Upper lobe of right lung (tissue), 1 donor: ENCODE measurements at places on chromosomes 16 and 17.

DNA sequence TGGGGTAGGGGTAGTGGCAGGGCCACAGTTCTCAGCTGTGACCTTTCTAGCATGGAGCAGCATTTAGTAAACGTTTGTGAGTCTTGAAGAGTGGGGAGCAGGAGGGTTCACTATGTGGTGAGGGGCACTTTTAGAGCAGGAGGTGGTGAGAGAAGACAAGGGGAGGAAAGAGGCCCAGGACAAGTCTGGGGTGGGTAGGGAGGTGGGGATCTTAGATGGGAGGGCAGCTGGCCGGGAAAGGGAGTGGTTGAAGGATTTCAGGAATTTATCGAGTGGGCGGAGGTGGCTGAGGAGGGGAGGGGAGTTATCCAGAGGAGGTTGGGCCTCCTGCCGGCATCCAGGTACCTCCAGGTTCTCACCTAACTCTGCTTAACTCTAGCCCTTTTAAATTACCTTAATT is 1.9 kb downstream of the CLEC16A start:
- DNase-seq: peak; percentile 77
- peak overlapping the region; percentile 83 for H3K4me3 ChIP-seq
- H3K36me3 ChIP-seq: no peaks in the 10 kb centered on the region
- peak overlapping the region; percentile 62 for H3K27ac ChIP-seq

DNA sequence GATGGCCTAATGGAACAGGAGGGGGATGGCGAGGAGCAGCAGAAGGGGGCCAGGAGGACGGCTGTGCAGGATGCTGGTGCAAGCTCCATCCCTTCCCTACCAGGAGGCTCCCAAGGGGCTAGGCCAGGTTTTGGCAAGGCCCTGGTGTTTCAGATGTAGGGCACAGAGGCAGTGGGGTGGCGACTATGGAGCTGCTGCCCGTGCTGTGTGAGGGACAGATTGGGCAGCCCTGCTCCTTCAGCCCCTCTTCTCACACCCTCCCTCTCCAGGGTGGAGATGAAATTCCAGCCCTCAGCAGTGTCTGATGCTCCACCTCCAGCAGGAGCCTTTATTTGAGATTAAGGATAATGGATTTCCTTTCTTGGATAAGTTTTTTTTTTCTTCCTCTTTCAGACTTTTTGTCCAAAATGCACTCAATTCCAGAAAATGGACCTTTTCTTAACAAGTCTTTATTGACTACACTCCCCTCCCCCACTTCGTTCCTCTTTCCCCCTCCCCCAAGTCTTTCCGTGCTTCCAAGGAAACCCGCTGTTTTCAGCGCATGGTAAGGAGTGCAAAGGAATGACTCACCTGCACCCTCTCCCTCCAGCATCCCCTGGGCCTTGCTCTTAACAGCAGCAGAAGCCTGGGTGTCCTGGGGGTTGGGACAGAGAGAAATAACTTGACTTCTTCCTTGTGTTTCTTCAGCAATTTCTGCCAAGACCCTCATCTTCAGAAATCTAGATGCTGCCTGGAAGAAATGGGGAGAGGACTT is 95.2 kb downstream of the CCDC182 start:
- no peak overlapping the region for H3K4me3 ChIP-seq
- no peaks in the 10 kb centered on the region for H3K27me3 ChIP-seq
- no peak for DNase-seq
- H3K27ac ChIP-seq: no peak overlapping the region
- H3K36me3 ChIP-seq: no peaks in the 10 kb centered on the region

GRCh38 chr17:79937391-79938335 is 98.0 kb downstream of the TBC1D16 start:
- H3K36me3 ChIP-seq: no peaks in the 10 kb centered on the region
- H3K4me1 ChIP-seq: peaks cover 5% of the 10 kb centered on the region
- no peak for DNase-seq
- H3K27ac ChIP-seq: no peak overlapping the region
- H3K27me3 ChIP-seq: no peaks in the 10 kb centered on the region

- no peak overlapping the region for H3K4me3 ChIP-seq
- no peaks in the 10 kb centered on the region for H3K4me1 ChIP-seq
- no peaks in the 10 kb centered on the region for H3K27me3 ChIP-seq
- no peak overlapping the region for H3K27ac ChIP-seq
- no peak for DNase-seq
Observed at GRCh38 chr16:22272870-22273650, 24.1 kb upstream of the POLR3E start.

DNA sequence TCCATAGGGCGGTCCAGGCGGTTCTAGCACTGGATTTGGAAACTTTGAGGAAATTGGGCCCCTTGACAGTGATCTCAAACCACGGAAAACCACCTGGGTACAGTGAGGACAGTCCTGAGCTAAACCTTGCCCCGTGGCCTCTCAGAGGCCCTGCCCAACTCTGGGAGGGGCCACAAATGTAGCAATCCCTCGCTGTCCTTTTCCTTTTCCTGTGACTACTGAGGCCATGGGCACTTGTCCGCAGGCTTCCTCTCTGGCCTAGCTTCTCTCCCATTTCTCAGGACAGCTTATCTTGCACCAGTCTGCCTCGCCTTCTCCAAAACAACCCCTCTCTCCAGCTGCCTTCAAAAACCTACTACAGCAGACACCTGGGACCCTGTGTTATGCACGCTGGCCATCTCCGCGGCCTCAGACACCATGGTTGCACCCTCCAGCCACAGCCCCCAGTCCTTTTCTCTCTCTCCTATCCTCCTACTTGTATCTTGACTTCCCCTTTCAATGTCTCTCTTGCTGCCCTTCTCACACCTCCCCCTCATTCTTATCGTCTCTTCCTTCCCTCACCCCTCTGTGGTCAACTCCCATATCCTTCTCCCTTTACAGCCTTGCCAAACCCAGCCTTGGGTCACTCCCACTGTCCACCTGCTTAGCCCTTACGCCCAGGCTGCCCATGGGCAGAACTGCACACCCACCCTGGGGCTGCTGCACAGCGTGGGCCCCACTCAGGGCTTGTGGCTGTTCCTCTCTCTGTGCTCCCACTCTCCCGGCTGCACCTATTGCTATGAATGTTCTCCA is 7.6 kb downstream of the SCPEP1 start:
- peaks cover 39% of the 10 kb centered on the region for H3K36me3 ChIP-seq
- DNase-seq: peak; percentile 73
- no peaks in the 10 kb centered on the region for H3K27me3 ChIP-seq
- H3K4me1 ChIP-seq: no peaks in the 10 kb centered on the region
- peak overlapping the region; percentile 17 for H3K27ac ChIP-seq

DNA sequence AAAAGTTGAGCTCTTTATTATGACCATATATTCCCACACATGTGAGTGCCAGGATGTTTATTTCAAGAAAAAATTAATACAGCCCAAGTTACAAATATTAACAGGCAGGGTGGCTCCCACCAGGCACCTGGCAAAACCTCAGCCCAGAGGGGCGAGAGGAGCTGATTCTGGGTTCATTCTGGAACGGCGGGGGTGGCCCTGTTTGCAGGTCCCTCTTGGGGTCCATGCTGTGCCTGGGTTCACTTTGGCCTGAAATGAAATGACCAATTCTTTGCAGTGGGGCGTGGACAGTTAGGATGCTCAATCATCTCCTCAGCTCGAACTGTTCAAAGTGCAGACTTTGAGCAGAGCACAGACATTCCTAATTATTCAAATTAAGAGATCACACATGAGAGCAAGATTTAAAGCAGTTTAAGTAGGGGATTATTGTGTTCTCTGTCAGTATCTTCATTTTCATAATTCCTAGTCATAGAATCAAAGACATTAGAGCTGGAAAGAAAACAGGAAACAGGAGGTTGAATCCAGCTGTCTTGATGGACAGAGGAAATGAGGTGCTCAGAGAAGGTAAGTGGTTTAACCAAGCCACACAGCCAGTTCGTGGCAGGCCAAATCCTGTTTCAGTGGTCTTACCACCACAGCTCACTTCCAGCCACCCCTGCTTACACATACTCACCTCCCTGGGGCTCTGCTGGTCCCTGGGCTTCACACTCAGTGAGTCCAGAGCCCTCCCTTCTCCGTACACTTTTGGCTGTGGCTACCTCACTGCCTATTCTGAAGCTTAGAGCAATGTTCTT is 363.9 kb upstream of the TNRC6C start:
- no peaks in the 10 kb centered on the region for H3K27me3 ChIP-seq
- H3K4me3 ChIP-seq: no peak overlapping the region
- no peaks in the 10 kb centered on the region for H3K36me3 ChIP-seq
- no peaks in the 10 kb centered on the region for H3K4me1 ChIP-seq
- no peak overlapping the region for H3K27ac ChIP-seq

GRCh38 chr16:86673090-86673955 is 95.0 kb downstream of the FOXL1 start:
- H3K4me3 ChIP-seq: no peak overlapping the region
- H3K4me1 ChIP-seq: peaks cover 4% of the 10 kb centered on the region
- no peak overlapping the region for H3K27ac ChIP-seq
- H3K36me3 ChIP-seq: no peaks in the 10 kb centered on the region
